Uterus (tissue), 4 donors: ENCODE measurements at places on chromosomes 6 and 20. TPM values are rescaled to one million over a fixed set of nuclear protein-coding genes. Genes with fewer than 3 reads are reported as not detected.

- H3K4me3 ChIP-seq: no peak overlapping the region
- H3K4me1 ChIP-seq: no peaks in the 10 kb centered on the region
- no peak for DNase-seq
- no peaks in the 10 kb centered on the region for H3K36me3 ChIP-seq
These were observed 978 bp downstream of the WFDC6 start for GRCh38 chr20:45538209-45538799.

GRCh38 chr6:7773322-7773721 is 47.4 kb downstream of the BMP6 start:
- no peaks in the 10 kb centered on the region for H3K4me1 ChIP-seq
- H3K27ac ChIP-seq: no peak overlapping the region
- no peaks in the 10 kb centered on the region for H3K36me3 ChIP-seq
- H3K4me3 ChIP-seq: no peak overlapping the region
- no peaks in the 10 kb centered on the region for H3K27me3 ChIP-seq
- DNase-seq: no peak

TMEM200A gene
- 20.9 TPM for total RNA-seq

DNA sequence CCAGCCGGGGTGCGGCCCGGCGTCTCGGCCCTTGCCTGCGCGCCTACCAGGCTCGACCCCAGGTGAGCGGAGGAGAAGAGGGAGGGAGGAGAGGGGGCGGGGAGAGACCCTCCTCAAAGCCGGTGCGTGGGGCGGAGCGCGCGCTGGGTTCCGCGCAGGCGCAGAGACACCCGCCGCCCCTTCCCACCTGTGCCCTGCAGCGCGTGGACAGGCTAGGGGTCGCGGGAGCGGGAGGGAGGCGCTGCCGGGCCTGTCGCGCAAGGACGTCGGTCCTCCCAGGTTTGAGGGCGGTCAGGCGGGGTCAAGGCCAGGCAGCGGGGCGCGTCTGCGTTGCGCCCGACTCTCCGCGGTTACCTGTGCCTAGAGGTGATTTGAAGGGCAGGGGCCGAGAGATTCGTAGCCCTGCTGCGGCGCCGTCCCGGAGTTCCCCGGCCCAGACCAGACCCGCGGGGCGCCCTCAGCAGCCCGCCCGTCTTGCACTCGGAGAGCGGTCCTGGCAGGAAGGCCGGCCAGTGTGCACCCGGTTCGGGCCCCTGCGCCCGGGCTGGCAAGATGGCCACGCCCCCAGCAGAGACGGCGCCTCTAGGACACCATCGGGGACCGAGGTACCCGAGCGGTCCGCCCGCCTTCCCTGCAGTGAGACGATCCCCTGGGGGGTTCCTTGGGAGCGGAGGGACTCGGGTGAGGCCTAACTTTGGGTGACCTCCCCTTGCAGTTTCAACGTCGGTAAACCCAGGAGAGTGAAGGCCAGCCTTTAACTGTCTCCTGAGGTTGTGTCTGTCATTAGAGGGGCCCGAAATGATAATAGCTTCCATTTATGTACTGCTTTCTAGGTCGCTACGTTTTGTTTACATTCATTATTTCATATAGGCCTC is 546 bp downstream of the C6orf136 start:
- peak; percentile 64 for DNase-seq
- no peaks in the 10 kb centered on the region for H3K36me3 ChIP-seq
- peak overlapping the region; percentile 74 for H3K4me3 ChIP-seq
- peaks cover 6% of the 10 kb centered on the region for H3K4me1 ChIP-seq
- no peaks in the 10 kb centered on the region for H3K27me3 ChIP-seq

COL9A3 gene
- total RNA-seq: 1.2 TPM

- DNase-seq: no peak
- no peak overlapping the region for H3K4me3 ChIP-seq
- no peaks in the 10 kb centered on the region for H3K27me3 ChIP-seq
- H3K4me1 ChIP-seq: no peaks in the 10 kb centered on the region
These were observed 36.9 kb upstream of the TFAP2C start for GRCh38 chr20:56592211-56592610.

ADGRF4 gene
- total RNA-seq: 0.24 TPM

DNA sequence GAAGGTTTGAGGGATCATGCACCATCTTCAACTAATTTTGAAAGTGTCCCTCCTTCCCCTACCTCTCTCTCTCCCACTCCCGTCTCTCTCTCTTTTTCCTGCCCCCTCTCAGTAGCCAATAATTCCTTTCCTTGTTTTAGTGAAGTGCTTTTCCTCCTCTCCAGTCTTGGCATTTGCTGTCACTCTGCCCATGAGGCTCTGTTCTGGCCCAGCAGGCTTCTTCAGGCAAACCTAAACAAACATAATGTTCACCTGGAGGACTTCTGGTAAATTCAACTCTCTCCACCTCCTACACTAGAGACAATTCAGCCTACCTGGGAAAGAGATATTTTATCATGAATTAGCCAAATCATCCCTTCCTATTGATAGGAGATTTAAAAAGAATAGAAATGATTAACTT is 320.4 kb upstream of the RNF24 start:
- no peak for DNase-seq
- no peaks in the 10 kb centered on the region for H3K27me3 ChIP-seq
- no peak overlapping the region for H3K4me3 ChIP-seq
- no peaks in the 10 kb centered on the region for H3K36me3 ChIP-seq
- H3K4me1 ChIP-seq: no peaks in the 10 kb centered on the region

DNA sequence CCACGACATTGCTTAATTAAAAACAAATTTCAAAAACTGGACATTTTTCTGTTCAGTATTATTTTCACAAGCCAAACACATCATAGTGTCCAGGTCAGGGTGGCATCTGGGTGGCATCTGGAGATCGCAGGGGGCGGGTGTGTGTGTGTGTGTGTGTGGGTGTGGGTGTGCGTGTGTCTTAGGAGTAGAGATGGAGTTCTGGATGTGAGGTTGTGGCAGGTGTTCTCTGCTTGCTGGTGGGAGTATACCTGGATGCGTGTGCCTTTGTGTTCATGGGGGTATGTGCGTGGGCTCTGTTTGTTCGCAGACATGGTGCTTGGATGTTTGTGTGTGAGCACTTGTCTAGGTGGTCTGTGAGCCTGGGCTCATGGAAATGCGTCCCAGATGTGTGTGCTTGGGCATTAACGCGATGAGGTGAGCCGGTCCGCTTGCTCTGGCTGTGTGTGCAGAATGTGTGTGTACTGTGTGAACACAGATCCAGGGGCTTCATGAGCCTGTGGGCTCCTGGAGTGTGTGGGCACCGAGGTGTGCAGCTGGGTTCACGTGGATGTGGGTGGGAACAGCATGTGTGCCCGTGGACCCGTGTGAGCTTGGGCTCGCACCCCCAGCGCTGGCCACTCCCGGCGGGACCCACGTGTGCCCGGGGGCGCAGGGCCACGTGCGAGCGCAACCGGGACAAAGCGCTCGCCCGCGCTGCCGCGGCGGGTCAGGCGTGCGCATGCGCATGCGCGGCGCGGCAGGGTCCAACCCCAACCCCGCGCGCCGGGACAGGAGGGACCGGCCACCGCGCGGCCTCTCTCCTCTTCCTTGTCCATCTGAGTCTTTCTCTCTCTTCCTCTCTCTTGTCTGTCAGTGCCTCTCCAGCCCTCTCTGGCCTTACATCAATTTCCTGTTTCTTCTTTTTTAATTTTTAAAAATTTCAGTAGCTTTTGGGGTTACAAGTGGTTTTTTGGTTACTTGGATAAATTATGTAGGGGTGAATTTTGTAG is 60.4 kb downstream of the SRC start:
- H3K27ac ChIP-seq: no peak overlapping the region
- H3K27me3 ChIP-seq: no peaks in the 10 kb centered on the region
- H3K36me3 ChIP-seq: no peaks in the 10 kb centered on the region
- H3K4me3 ChIP-seq: no peak overlapping the region
- no peak for DNase-seq
- peaks cover 6% of the 10 kb centered on the region for H3K4me1 ChIP-seq

IL17A gene
- total RNA-seq: not detected

PDE10A gene
- total RNA-seq: 55.2 TPM
